ENCODE measurements at places on chromosomes 13 and 19. TPM values are rescaled to one million over a fixed set of nuclear protein-coding genes. Genes with fewer than 3 reads are reported as not detected.

GRCh38 chr13:76635232-76636230 is 250.7 kb downstream of the KCTD12 start:
- DNase-seq, result no peak

GRCh38 chr19:17244618-17245534 is 843 bp downstream of the NR2F6 start:
- DNase-seq, result no peak

DNA sequence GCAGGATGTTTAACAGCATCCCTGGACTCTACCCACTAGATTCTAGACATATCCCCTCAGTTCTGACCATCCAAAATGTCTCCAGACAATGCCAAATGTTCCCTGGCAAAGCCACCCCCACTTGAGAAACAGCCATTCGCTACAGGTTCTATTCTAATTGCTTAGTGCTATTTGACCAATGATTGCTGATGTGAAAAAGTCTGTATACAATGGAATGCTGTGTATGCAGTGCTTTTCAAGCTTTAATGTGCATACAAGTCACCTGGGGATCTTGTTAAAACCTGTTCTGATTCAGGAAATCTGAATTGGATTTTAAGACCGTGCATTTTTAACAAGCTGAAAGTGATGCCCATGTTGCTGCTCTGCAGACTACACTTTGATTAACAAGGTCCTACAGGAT is 331.8 kb upstream of the KLF12 start:
- no peak for DNase-seq

GRCh38 chr13:28819046-28819730 is 951 bp upstream of the MTUS2 start:
- DNase-seq, result no peak

- no peak for DNase-seq
Measured at GRCh38 chr13:48625413-48626076, 28.2 kb upstream of the CYSLTR2 start.

The ZNF442 gene
- 0.55 TPM for total RNA-seq

- DNase-seq, result no peak
Measured at GRCh38 chr19:30130356-30131122, 188.5 kb downstream of the URI1 start.

- DNase-seq, result no peak
Measured at GRCh38 chr19:51796195-51796679, 1.3 kb downstream of the FPR3 start.

GRCh38 chr13:99265821-99266426 is 7.7 kb upstream of the GPR18 start:
- DNase-seq, result no peak

The ZMYM2 gene
- total RNA-seq, result 51.6 TPM

GRCh38 chr13:43042410-43042921 is 19.1 kb downstream of the DNAJC15 start:
- no peak for DNase-seq

The PEAK3 gene
- not detected for total RNA-seq

The PSG3 gene
- total RNA-seq, result not detected

DNA sequence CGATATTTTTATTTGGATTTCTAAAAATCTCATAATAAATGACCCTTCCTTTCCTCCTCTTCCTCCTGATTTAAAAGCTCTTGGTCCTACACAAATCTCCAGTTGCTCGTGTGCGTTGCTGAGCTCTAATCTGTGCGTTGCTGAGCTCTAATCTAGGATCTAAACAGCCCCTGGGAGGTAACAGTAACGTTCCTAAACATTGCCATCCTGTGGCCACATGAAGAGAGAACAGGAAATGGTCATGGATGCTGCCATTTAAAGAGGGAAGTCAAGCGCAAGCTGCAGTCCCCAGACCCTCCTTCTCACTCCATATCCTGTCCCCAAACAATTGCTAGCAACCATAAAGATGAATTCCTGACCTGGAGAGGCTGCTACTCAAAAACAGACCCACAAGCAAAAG is 170.8 kb downstream of the NUFIP1 start:
- DNase-seq, result no peak

DNA sequence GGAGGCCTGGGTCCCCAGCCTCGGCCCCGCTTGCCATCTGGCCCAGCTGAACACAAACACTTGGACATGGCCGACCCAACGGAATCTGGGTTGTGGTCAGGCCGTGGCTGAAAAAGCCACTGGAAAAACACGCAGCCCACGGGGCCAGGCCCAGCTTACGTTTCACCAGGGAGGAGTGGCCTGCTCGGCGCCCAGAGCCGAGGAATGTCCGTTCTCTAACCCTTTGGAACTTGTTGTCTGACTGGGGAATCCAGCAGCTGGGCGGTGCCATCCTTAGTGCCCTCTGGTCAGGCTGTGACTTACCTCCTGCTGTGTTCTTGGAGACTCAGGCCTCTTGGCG is 13.8 kb downstream of the CILP2 start:
- DNase-seq, result no peak

GRCh38 chr19:1449467-1450442 is at the start of gene APC2:
Gene APC2 (plus strand): TSS chr19:1450121. CDS start chr19:1453002, 2,881 bp downstream.
- DNase-seq, result no peak

- no peak for DNase-seq
Measured at GRCh38 chr13:32976056-32976805, 40.0 kb upstream of the KL start.

The SH2D3A gene
- total RNA-seq, result 22.3 TPM

GRCh38 chr13:106623799-106624460 is 56.0 kb upstream of the ARGLU1 start:
- DNase-seq, result no peak

The ASF1B gene
- 124 TPM for total RNA-seq

Measured in activated CD8-positive, alpha-beta memory T cell treated with anti-CD3 and anti-CD28 coated beads, Interleukin-2, amount 10 ng/mL, durations not matched to agents 7 days and 5 days (primary cell).